ENCODE measurements at places on chromosomes 4 and X. TPM values are rescaled to one million over a fixed set of nuclear protein-coding genes. Genes with fewer than 3 reads are reported as not detected.

Gene CTAG1A
- polyA plus RNA-seq, result not detected

Gene MAGEC3
- 0.66 TPM for polyA plus RNA-seq

DNA sequence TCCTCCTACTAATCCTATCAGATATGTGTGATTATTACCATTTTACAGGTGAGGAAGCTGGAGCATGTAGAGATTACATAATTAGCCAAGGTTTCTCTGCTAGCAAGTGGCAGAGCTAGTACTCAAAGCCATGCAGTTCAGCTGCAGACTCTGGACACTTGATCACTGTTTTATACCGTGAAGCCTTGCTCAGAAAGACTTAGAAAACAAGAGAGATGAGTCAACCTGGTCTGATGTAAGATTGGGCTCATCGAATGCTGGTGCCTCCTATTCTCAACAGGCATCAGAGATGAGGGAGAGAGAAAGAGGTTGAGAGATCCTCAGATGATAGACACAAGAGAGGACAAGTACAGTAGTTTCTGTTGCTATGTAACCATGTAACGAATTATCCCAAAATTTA is 19.0 kb upstream of the PDE5A start:
- no peak for DNase-seq

DNA sequence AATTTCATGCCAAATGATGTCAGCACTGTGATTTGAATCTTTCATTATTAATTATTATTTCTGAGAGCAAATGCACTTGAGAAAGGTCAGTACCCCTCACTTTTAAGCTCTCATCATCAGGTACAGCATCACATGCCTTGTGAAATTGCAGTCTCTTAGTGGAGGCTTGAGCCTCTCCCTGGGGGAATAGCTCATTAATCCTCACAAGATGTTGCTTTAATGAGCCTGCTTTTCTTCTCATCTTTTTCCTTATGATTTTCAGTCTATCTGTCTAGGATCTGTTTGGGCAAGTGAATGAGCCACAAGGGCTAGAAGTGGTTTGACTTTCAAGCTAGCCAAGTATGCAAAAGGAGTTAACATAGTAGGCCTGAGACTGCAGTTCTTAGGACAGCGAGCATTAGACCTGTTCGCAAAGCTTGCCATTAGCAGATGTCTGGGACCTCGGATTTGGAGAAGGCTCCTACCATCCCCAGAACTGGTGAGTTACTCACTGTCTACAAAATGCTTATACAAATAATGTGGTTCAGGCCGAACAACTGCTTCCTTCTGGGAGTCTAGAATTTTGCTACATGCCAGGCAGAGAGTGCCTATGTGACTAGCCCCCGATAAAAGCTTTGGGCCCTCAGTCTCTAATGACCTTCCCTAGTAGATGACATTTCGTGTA is 174.5 kb downstream of the IL15 start:
- DNase-seq, result no peak

DNA sequence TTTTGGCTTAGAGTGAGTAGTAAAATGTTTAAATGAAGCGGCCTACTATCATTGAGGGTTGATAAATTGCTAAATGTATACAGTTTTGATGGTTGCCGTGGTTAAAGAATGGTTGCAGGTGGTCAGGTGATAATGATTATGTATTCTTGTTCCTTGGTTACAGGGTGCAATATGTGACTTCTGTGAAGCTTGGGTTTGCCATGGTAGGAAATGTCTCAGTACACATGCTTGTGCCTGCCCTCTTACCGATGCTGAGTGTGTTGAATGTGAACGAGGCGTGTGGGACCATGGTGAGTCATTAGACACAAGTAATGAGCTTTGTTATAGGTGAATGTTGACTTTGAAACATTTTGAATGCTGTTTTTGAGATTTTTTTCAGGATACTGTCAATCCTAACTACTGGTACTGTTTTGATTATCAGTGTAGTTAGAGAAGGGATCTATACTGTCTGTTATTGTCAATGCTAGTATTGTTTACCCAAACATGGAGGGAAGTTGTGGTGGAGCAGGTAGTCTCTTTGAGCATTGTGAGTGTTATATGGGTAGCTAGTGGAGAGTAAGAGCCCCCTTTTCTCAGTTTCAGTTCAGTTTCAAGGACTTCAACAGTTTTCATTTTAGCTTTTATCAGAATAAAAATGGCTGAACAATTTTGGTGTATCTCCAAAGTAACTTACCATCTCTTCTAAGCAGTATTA is 8.9 kb downstream of the ZNF330 start:
- no peak for DNase-seq

GRCh38 chr4:36242629-36243354 is 1.5 kb downstream of the ARAP2 start:
- no peak for DNase-seq

DNA sequence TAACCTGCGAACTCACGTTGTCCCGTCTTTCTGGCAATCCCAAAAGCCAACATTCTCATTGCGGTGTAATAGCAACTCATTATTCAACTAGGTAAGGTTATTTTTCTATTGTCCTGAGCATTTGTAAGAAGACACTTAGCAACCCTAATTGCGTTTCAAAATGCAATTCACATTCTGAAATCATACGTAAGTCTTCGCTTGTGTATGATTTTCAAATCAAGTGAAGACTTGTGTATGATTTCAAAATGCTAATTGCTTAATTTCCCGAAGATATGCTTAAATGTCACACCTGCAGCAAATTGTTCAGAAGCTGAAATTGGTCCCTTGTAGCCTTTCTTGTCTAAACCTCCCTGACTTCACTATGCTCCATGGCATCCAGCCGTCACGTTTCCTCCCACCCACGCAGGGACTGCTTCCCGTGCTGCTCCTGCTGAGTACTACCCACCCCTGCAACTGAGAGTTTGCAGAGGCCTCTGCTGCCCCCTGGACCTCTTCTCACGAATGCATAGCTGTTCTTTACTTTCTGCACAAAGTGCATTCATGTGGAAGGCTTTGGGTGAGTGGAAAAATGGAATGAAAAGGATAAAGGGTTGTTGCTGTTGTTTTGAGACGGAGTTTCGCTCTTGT is 40.8 kb upstream of the CLDN24 start:
- no peak for DNase-seq

- DNase-seq, result no peak
Observed at GRCh38 chr4:7023486-7023885, 19.7 kb upstream of the TADA2B start.

DNA sequence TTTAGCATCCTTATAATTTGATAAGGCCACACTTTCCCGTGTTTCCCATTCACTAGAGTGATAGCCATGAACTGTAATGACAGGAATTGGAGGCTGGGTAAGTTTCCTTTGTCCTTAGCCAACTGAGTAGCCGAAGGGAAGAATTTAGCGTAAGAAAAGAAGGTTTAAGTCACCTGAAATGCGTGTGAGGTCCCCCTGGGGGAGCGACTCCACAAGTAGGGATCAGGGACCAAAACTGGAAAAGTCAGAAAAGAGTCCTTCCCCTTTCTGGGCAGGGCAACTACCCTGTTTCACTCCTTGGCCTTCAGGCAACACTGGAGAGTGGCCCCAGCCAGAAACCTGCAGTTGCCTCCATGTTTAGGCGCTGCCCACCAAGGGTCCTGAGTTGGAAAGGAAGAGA is 81.6 kb upstream of the MED14 start:
- no peak for DNase-seq

DNA sequence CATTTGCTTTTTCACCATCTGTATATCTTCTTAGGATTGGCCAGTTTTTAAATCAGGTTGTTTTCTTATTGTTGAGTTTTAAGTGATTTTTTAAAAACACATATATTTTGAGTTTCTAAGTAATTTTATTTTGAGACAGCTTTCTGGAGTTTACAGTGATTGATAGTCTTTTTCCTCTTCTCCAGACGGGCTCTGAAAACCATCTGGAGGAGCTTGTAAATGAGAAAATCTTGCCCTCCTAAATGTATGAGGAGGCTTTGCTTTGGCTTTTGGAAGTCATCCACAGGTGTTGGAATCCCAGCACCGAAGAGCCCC is 160.2 kb downstream of the SOWAHB start:
- no peak for DNase-seq

Measured in hindlimb muscle (tissue), 1 donor.